ENCODE measurements at places on chromosomes 13 and 19.

GRCh38 chr19:31499281-31500196 is 150.3 kb upstream of the TSHZ3 start:
- no peak for DNase-seq

- peak; percentile 35 for DNase-seq
Measured at GRCh38 chr13:56561327-56561726, 579.4 kb upstream of the PRR20A start.

DNA sequence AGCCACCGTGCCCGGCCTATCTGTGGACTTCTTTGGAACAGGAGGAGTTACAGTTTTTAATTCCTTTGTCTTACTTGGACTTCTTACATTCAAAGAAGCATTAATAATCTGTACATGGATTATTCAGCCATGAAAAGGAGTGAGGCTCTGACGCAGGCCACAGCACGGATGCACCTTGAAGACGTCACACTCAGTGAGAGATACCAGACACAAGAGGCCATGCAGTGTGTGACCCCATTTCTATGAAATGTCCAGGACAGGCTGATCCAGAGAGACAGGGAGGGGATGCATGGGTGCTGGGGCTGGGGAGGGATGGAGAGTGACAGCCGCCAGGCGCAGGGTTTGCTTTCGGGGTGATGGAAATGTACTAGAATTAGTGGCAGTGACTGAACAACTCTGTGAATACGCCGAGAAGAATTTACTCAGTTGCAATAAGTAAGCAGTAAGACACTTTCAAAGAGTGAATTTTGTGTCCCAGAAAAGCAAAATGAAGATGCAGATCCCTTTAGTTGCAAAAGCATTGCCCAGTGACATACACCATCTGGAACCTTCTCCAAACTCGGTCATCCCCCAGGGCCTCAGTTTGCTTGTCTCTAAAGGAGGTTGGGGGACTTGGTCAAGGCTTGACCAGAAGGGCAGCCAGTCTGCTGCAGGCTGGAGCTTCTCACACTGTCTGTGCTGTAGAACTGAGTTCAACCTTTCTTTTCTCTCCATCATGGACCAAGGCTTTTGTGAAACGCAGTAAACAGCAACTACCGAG is 25.3 kb downstream of the PIP5K1C start:
- no peak for DNase-seq

DNA sequence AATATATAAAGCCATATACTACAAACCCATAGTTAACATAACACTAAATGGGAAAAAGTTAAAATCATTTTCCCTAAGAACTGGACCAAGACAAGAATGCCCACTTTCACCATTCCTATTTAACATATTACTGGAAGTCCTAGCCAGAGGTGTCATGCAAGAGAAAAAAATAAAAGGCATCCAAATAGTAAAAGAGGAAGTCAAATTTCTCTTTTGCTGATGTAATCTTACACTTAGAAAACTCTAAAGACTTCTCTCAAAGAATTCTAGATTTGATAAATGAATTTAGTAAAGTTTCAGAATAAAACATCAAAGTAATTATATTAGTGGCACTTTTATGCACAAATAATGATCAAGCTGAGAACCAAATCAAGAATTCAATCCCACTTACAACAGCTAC is 678.9 kb upstream of the SLITRK5 start:
- DNase-seq = no peak

GRCh38 chr13:28707629-28708427 is 10.9 kb downstream of the SLC46A3 start:
- DNase-seq = peak; percentile 82

DNA sequence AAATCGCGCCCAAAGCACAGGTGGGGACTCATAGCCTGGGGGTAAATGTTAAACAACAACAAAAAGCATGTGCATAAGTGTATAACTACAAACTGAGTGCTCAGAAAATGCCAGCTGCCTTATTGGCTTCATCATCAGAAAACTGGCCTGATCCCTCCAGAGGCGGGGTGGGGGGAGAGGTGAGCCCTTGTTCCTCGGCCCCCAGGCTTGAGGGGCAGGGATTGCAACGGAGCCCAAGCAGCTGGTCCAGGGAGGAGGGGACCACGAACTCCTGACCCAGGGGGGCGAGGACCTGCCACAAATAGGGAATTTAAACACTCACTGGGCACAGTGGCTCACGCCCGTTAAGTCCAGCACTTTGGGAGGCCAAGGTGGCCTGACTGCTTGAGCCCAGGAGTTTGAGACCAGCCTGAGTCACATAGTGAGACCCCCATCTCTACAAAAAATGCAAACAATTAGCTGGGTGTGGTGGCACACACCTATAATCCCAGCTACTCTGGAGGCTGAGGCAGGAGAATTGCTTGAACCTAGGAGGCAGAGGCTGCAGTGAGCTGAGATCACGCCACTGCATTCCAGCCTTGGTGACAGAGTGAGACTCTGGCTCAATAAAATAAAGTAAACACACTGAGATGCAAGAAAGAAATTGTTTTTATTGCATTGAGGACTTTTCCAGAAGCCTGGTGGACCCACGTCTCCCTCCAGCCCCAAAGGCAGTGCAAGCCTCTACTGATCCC is 8.7 kb downstream of the SIRT6 start:
- DNase-seq = no peak

DNA sequence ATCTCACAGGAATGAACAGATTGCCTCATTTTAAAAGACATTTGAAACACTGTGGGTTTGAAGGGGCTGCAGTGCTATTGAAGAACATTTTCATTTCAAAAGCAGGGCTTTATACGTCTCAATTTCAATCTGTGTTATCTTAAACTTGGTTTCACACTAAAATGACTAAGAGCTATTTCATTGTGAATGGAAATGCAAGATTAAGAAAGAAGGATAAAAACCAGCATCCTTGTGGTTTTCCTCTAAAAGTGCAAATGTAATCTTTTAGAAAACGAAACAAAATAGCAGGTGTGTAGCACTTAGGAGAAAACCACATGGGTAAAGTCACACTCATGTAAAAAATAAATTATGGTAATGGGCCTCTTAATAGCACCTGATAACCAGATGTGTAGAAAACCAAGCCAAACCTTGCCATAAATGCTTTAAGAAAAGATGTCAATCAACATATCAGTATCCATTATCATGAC is 397.7 kb downstream of the GPC6 start:
- peak; percentile 18 for DNase-seq

DNA sequence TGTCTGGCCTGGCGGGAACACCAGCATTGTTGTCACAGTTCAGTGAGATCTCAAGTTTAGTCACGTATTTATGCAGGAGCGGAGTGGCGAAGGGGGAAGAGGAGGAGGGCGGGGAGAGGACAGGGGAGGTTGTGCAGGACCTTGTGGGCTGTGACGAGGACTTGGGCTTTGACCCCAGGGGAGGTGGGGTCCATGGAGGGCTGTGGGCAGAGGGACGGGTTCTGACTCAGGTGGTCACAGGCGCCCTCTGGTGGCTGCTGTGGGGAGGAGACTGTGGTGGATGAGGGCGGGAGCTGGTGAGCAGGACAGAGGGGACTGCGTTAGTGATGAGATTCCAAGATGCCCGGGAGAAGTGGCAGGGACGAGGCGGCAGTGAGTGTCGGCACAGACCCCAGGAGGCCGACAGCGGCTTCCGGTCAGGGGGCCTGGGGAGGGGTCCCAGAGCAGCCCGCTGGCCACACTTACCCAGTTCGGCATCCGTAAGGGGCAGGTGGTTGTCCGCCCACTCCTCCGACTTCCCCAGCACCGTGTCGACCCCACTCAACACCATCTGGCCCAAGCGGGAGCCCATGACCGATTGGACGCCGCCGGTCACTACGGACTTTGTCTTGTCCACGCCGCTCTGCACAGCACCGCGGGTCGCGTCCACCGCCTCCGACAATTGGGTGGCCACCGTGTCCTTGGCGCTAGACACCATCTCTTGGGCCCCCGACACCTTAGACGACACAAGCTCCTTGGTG is 15.7 kb downstream of the PLIN3 start:
- peak; percentile 55 for DNase-seq

DNA sequence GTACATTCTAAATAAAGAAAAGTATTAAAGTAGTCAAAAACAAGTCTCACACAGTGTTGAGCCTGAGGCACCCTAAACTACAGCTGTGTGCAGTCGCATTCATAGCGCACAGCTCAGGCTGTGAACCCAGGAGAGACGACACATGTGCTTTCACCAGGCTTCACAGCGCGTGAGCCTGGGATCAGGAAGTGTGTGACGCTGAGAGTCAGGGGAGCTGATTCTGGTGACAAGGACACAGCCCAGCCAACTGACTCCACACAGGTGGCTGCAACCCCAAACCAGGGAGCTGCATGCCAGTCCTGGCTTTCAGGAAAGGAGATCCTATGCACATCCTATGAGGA is 41.6 kb downstream of the COL4A1 start:
- no peak for DNase-seq
